Activated CD8-positive, alpha-beta T cell treated with anti-CD3 and anti-CD28 coated beads, Interleukin-2, amount 10 ng/mL, durations not matched to agents 7 days and 5 days (primary cell): ENCODE measurements at places on chromosomes 3 and 15.
A peak's percentile ranks its signal among the peaks of the same experiment; 100 is the strongest.

DNA sequence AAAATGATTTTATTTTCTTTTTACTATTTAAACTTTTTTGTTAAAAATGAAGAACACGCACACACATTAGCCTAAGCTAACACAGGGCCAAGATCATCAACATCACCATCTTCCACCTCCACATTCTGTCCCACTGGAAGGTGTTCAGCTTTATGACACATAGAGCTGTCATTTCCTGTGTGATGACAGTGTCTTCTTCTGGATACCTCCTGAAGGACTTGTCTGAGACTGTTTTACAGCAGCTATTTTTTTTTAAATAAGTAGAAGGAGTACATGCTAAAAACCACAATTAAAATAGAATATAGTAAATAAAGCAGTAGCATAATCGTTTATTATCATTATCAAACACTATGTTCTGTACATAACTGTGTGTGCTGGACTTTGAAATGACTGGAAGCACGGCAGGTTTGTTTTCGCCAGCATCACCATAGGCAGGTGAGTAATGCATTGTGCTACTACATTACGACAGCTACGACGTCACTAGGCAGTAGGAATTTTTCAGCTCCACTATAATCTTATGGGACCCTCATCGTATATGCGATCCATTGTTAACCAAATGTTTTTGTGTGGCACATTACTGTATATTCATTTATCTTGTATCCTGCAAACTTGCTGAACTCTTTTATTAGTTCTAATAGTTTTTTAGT, 72.8 kb downstream of the KLF15 start:
- no peak for DNase-seq
- no peak overlapping the region for H3K4me3 ChIP-seq
- no peaks in the 10 kb centered on the region for H3K36me3 ChIP-seq
- H3K4me1 ChIP-seq = no peaks in the 10 kb centered on the region
- H3K27ac ChIP-seq = no peak overlapping the region

DNA sequence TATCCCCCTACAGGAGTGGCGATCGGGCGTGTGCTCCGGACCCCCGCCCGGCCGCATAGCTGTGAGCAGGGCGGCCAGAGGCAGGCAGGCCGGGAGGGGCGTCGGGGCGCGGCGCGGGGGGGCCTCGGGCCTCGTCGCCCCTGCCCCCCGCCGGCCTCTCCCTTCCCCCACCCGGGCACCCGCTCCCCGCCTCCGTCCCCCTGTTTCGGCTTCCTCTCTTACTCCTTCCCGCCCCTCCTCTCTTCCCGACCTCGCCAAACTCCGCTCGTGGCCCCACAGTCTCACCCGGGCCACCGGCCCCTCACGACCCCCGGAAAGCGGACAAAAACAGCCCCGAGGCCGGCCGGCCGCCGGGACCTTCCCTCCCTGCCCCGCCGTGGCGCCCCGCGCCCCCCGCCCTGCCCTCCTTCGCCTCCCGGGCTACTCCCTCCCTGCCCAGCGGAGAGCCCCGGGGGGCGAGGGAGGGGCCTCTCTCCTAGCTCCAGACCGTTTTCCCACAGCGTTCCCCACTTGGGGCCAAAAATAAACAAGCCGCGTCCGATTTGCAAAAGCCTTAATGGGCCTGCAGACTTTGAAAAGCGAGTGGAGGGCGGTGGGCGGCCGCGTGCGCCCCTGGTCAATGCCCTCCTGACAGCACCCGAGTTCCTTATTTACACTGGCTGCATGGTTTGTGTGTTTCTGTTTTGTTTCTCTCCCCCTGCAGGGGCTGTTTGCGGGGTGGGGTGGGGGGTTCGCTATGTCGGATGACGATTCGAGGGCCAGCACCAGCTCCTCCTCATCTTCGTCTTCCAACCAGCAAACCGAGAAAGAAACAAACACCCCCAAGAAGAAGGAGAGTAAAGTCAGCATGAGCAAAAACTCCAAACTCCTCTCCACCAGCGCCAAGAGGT, 1.0 kb downstream of the UBE2E1 start:
- peak overlapping the region; percentile 88 for H3K27ac ChIP-seq
- peak overlapping the region; percentile 91 for H3K4me3 ChIP-seq
- peak; percentile 24 for DNase-seq
- peaks cover 17% of the 10 kb centered on the region for H3K27me3 ChIP-seq
- H3K4me1 ChIP-seq = peaks cover 45% of the 10 kb centered on the region
- peaks cover 33% of the 10 kb centered on the region for H3K36me3 ChIP-seq

- DNase-seq = peak; percentile 43
- peak overlapping the region; percentile 64 for H3K27ac ChIP-seq
- H3K36me3 ChIP-seq = peaks cover under 1% of the 10 kb centered on the region
- no peaks in the 10 kb centered on the region for H3K27me3 ChIP-seq
- peaks cover 32% of the 10 kb centered on the region for H3K4me1 ChIP-seq
- H3K4me3 ChIP-seq = peak overlapping the region; percentile 19
Observed at GRCh38 chr3:15460891-15461531, 33.6 kb downstream of the EAF1 start.

DNA sequence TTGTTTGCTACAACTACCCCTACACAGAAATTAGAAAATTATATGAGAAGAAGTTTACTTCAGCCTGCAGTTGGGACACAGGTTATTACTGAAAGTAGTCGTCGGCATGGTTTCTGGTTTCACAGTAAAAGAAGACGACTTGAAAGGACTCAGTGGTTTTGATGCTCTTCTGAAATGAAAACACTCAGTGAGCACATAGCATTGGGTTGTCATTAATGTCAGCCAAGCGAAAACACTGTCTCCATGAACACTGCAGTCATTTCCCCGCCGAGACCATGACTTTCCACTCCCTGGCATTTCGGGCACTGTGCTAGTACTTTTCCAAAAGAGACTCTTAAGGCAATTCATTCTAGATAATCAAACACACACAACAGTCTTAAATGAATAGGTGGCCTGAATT, 69.2 kb upstream of the ICE2 start:
- H3K4me1 ChIP-seq = peaks cover 94% of the 10 kb centered on the region
- peak overlapping the region; percentile 60 for H3K4me3 ChIP-seq
- DNase-seq = peak; percentile 60
- peak overlapping the region; percentile 90 for H3K27ac ChIP-seq
- H3K36me3 ChIP-seq = peaks cover 36% of the 10 kb centered on the region
- H3K27me3 ChIP-seq = no peaks in the 10 kb centered on the region

GRCh38 chr15:48555241-48555881, 90.1 kb downstream of the FBN1 start:
- H3K36me3 ChIP-seq = no peaks in the 10 kb centered on the region
- no peak for DNase-seq
- H3K4me3 ChIP-seq = no peak overlapping the region
- H3K4me1 ChIP-seq = no peaks in the 10 kb centered on the region
- H3K27ac ChIP-seq = no peak overlapping the region
- H3K27me3 ChIP-seq = peaks cover 2% of the 10 kb centered on the region

DNA sequence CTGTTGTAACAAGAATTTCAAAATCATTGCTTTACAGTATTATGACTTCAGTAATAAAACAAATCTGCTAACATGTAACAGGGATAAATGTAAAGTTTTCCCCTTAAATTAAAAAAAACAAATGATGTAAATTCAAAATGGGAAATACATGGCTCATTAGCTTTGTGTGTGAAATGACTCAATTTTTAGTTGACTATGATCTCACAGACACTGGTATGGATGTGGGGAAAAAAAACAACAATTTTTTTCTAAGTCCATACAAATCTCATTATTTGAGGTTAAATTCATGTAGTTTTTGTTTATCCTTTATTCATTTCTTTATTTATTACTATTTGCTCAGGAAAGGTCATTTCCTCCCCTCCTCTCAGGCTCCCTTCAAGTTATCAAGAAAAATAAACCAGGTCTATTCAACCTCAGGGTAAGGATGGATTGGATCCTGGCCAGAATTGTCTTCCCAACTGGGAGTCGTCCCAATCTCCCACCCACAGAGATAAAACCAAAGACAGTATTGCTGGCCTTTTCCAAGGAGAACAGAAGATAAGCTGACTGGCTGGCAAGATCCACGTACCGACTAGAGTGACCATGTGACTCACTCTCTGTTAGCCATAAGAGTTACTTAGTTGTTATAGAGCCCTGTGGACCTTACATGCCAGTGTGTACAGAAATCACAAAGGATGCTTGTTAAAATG, 373.3 kb downstream of the GAP43 start:
- H3K27ac ChIP-seq = no peak overlapping the region
- H3K4me1 ChIP-seq = no peaks in the 10 kb centered on the region
- no peak overlapping the region for H3K4me3 ChIP-seq
- DNase-seq = no peak
- H3K36me3 ChIP-seq = no peaks in the 10 kb centered on the region

DNA sequence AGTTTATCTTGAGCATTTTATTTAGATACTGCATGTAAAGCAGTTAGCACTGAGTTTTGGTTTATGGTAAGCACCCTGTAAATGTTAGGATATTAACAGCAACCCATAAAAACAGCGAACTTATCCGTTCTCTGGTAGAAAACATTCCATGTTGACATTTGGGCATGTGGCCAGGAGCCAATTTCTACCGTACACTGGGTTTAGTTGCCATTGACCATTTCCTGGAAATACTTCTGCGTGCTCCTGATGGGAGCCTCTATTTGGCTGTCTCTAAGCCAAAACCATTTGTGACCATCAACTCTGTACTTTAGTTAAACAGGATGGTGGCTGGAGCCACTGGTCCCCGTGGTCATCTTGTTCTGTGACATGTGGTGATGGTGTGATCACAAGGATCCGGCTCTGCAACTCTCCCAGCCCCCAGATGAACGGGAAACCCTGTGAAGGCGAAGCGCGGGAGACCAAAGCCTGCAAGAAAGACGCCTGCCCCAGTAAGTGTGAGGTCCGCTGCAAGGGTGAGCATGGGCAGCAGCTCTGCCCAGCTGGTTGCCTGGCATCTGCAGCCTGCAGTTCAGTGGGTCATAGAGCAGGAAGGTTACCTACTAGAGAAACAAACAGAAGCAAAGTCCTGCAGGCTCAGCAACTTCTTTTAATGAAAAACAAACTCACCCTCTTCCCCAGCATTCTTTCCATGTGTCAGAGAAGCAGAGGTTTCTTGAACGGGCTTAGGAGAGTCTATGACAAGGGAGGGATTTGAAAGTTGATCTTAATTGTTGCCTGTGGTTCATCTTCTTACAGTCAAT, 7.1 kb downstream of the THBS1 start:
- peaks cover 10% of the 10 kb centered on the region for H3K27me3 ChIP-seq
- no peak overlapping the region for H3K27ac ChIP-seq
- no peak for DNase-seq
- H3K36me3 ChIP-seq = peaks cover 5% of the 10 kb centered on the region
- peaks cover 22% of the 10 kb centered on the region for H3K4me1 ChIP-seq

DNA sequence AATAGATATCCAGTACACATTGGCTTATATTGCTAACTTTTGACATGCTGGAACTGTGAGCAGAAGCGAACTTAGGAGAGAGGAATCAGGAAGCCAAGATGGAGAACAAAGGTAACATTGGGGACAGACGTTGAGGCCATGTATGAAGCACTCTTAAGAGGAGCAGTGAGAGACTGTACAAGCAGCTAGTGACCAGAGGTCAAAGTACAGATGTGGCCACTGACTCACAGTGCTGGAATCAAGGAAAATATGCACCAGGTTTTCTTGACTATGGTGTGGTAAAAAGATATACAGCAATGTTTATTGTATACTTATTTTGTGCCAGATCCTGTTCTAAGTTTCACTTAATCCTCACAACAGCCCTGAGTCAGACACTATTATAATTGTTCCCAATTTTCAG, 2.0 kb upstream of the IL20RB start:
- no peaks in the 10 kb centered on the region for H3K27me3 ChIP-seq
- no peak for DNase-seq
- H3K4me1 ChIP-seq = peaks cover 4% of the 10 kb centered on the region
- peaks cover 6% of the 10 kb centered on the region for H3K36me3 ChIP-seq

- H3K27me3 ChIP-seq = no peaks in the 10 kb centered on the region
- no peak overlapping the region for H3K4me3 ChIP-seq
- H3K36me3 ChIP-seq = no peaks in the 10 kb centered on the region
- DNase-seq = no peak
Observed at GRCh38 chr3:168364967-168365366, 269.2 kb upstream of the GOLIM4 start.

GRCh38 chr15:58459560-58459959, 27.8 kb downstream of the LIPC start:
- no peaks in the 10 kb centered on the region for H3K27me3 ChIP-seq
- peaks cover 88% of the 10 kb centered on the region for H3K4me1 ChIP-seq
- peaks cover 7% of the 10 kb centered on the region for H3K36me3 ChIP-seq
- H3K27ac ChIP-seq = peak overlapping the region; percentile 62
- no peak for DNase-seq

- H3K4me3 ChIP-seq = no peak overlapping the region
- peaks cover 27% of the 10 kb centered on the region for H3K4me1 ChIP-seq
- DNase-seq = no peak
- peaks cover 14% of the 10 kb centered on the region for H3K36me3 ChIP-seq
Observed at GRCh38 chr3:52719618-52720017, 13.7 kb downstream of the SPCS1 start.

DNA sequence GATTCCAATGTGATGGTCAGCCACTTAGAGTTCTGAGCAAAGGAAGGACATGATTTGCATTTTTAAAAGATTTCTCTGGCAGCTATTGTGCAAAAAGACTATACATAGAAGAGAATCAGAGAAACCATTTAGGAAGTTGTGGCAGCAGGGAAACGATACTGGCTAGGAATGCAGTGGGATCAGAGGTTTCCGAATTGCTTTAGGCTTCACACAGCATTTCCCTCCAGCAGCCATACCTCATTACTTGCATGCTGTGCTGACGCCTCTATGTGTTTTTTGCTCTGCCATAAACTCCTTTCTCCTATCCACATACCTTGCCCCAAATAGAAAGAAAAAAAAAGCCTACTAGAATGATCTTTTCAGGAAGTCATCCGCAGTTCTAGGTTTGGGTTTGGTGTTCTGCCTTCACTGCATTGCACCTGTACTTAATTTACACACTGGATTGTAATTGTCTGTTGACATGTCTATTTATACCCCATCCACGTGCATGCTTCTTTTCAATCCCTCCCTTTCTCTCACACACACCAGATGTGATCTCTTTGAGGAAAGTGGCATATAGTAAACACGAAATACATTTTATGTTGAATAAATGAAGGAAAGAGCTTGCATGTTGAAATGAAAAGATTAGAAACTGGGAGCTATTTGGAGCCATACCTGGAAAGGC, 860.3 kb upstream of the SEMA6D start:
- no peaks in the 10 kb centered on the region for H3K36me3 ChIP-seq
- no peak overlapping the region for H3K27ac ChIP-seq
- H3K4me3 ChIP-seq = no peak overlapping the region
- H3K4me1 ChIP-seq = no peaks in the 10 kb centered on the region
- no peaks in the 10 kb centered on the region for H3K27me3 ChIP-seq

GRCh38 chr3:31403197-31403596, 129.5 kb upstream of the STT3B start:
- no peak overlapping the region for H3K27ac ChIP-seq
- peaks cover 9% of the 10 kb centered on the region for H3K36me3 ChIP-seq
- peaks cover 30% of the 10 kb centered on the region for H3K4me1 ChIP-seq
- no peak overlapping the region for H3K4me3 ChIP-seq
- no peaks in the 10 kb centered on the region for H3K27me3 ChIP-seq
- DNase-seq = no peak

- no peaks in the 10 kb centered on the region for H3K36me3 ChIP-seq
- no peak for DNase-seq
- no peak overlapping the region for H3K4me3 ChIP-seq
- H3K27ac ChIP-seq = no peak overlapping the region
- H3K4me1 ChIP-seq = no peaks in the 10 kb centered on the region
Observed at GRCh38 chr3:82474711-82475110, 713.3 kb upstream of the GBE1 start.
